ENCODE measurements at places on chromosomes 11 and 22.

- DNase-seq = no peak
Measured at GRCh38 chr11:122883646-122883979, 1.1 kb downstream of the JHY start.

GRCh38 chr11:44726283-44727113 is at the start of gene TSPAN18:
Gene TSPAN18 (plus strand): TSS chr11:44726962. CDS start chr11:44906417, 179,455 bp downstream.
- DNase-seq = no peak

GRCh38 chr11:3971756-3972404 is 116.4 kb downstream of the STIM1 start:
- no peak for DNase-seq

DNA sequence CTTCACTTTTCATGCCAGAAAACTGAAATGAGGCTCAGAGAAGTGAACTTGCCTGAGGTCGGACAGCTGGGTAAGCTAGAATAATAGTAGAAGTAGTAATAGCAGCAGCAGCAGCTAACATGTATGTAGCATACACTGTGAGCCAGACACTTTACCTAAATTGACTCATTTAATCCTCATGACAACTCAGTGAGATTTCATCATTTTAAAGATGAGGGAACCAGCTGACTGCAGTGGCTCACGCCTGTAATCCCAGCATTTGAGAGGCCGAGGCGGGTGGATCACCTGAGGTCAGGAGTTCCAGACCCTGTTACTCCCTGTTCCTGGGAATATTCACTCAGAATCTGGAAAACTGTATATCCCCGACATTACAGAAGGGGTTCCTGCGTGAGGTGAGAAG is 154.5 kb downstream of the DBX1 start:
- no peak for DNase-seq

GRCh38 chr11:86636275-86636674 is 36.1 kb downstream of the ME3 start:
- DNase-seq = no peak

- DNase-seq = no peak
Measured at GRCh38 chr11:5703741-5704536, 14.3 kb downstream of the TRIM22 start.

DNA sequence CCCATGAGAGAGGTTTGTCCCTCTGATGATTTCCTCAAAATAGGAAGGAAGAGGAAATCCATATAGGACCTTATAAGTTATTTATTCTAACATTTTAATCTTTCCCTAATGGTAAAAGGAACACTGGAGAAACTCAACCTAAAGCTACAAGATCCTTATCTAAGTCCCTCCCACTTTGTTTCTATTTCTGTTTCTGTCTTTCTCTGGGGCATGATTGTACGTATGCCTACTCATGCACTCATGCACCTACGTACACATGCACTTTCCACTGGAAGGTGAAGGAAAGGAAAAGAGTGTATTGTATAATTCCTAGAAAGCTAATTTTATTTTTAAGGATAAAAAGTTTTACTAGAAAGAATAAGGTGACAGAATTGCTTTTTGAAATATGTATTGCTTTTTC is 125.0 kb downstream of the RAB38 start:
- DNase-seq = no peak

GRCh38 chr11:111736181-111736590 is 30.0 kb downstream of the PPP2R1B start:
- no peak for DNase-seq

DNA sequence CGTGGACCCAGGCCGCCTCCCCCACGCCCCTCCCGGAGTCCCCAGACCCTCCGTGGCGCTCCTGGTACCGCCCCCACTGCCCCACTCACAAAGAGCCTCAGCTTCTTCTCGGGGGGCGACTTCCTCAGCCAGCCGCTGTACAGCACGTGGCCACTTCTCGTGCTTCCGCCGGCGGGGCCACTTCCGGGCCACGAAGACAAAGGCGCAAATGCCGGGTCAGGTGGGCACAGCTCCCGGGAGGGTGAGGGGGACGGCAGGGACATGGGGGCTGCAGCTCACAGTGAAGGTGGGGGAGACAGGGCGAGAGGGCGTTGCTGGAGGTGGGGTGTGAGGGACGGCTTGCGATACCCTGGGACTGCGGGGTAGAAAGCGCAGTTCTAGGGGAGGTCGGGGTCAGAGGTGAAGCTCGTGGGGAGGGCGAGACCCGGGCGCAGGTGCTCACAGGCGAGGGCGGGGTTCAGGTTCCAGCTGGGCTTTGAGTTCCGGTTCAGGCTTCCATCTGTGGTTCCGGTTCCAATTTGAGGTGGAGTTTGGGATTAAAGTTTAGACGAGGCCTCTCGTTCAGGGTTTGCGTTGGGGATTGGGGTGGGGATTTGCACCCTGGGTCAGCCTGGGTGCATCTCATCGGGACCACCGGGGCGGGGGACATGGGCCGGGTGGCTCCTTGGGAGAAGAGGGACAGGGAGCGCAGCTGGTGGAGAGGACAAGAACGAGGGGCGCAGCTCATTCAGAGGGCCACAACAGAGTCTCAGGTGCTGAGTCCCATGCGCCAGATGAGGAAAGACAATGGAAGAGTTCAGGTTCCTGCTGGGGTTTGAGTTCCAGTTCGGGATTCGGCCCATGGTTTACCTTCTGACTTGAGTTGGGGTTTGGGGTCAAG is at the start of gene GAB4:
Gene GAB4, minus strand, starts transcription at position 371 of the 880 bp plus-strand sequence. Its CDS starts 108 bp downstream, at position 263.
- DNase-seq = no peak

- DNase-seq = no peak
Measured at GRCh38 chr11:18314784-18315523, 7.0 kb downstream of the HPS5 start.

DNA sequence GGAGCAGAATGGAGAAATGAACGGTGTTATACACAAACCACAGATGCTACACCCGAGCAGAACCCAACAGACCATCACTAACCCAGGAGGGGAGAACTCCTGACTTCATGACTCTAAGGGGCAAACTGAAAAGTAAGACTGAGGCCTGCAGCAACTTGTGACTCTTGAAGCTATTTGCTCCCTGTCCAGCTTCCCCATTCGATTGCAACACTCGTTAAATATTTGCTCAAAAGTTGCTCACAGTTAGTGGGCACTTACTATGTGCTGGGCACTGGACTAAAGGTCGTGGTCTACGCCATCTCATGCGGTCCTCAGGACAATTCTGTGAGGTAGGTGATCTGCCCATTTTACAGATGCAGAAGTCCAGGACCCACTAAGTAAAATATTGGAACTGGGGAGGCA is 9.5 kb upstream of the ADA2 start:
- no peak for DNase-seq

DNA sequence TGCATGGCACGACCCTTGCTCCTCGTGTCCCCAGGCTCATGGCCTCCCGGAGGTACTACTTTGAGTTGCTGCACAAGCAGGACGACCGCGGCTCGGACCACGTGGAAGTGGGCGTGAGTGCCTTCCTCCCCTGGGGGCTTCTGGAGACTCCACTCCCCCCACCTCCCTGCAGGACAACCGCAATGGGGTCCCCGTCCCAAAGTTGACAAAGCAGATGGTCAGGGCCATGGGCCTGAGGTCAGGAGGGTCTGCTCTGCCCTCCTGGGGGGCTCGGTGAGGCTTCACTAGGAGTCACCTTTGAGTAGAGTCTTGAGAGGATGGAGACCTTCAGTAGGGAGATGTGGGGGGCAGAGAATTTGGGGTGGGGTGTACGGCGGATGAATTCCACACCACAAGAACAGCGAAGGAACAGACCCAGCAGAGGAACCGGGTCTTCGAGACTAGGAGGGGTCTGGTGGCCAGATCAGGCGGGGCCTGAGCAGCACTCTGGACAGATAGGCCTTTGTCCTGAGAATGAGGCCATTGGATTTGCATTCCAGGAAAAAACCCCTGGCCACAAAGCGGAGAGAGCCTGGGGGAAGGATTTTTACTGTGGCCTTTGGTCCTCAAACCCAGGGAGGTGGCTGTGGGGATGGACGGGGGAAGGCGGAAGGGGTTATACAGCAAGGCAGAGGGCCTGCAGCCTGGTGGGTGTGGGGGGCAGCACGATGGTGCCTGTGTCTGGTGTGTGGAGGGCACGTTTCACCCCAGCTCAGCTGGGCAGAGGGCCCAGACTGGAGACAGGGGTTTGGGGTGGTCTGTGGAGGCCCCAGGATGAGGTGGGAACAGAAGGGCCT is 4.6 kb downstream of the B4GALNT4 start:
- DNase-seq = no peak

DNA sequence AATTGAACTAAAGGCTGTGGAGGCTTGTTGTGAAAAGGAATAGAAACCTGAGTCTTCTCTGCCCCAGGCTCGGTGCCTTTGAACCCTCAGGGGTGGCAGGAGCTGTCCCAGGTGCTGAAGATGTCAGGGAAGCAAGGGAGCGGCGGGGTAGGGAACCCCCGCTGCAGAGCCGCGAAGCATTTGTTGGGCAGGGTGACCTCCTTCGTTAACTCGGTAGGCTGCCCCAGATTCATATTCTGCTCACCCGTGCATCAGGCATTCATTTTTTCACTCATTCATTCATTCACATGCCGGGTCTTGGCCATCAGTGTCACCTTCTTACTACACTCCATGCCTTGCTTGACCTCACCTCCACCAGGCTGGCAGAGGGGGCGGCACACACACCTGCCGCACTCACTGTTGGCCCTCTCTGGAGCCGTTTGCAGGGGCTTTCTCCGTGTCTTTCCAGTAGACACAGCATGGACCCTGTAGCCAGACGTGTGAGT is 618.9 kb downstream of the BRD1 start:
- no peak for DNase-seq

- DNase-seq = no peak
Measured at GRCh38 chr11:103222806-103223205, 113.6 kb downstream of the DYNC2H1 start.

GRCh38 chr22:17476838-17477237 is 86.5 kb upstream of the SLC25A18 start:
- DNase-seq = no peak

GRCh38 chr11:22749536-22749935 is 80.1 kb downstream of the SVIP start:
- DNase-seq = no peak

GRCh38 chr11:96012086-96012824 is 88.3 kb upstream of the MTMR2 start:
- DNase-seq = no peak

- peak; percentile 80 for DNase-seq
Measured at GRCh38 chr11:75429902-75430713, 2.9 kb downstream of the KLHL35 start.

DNA sequence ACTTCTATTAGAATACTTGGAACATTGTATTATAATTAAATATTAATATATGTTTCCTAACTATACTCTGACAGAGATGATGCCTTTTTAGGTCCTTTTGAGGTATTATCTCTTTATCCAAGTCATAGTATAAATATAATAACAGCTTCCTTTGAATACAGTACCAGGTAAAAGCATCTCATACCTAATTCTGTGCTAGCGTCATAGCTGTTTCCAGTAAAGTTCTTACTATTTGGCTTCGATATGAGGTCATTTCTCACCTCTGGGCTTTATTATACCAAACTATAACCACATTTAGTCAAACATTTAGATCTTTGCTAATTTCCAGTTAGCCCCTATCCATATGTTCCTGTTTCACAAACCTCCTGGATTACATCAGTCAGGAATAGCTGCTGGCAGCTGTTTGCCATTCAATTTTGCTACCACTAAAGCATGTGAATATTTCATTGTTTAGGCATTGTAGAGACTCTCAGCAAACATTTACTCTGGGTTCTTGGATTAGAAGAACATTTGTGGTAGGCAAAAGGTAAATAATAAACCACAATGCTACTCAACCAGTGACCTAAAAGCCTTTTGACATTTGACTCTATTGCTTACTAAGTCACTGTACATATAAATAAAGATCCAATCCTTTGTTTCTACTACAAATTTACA is 255.1 kb downstream of the TTC28 start:
- no peak for DNase-seq

DNA sequence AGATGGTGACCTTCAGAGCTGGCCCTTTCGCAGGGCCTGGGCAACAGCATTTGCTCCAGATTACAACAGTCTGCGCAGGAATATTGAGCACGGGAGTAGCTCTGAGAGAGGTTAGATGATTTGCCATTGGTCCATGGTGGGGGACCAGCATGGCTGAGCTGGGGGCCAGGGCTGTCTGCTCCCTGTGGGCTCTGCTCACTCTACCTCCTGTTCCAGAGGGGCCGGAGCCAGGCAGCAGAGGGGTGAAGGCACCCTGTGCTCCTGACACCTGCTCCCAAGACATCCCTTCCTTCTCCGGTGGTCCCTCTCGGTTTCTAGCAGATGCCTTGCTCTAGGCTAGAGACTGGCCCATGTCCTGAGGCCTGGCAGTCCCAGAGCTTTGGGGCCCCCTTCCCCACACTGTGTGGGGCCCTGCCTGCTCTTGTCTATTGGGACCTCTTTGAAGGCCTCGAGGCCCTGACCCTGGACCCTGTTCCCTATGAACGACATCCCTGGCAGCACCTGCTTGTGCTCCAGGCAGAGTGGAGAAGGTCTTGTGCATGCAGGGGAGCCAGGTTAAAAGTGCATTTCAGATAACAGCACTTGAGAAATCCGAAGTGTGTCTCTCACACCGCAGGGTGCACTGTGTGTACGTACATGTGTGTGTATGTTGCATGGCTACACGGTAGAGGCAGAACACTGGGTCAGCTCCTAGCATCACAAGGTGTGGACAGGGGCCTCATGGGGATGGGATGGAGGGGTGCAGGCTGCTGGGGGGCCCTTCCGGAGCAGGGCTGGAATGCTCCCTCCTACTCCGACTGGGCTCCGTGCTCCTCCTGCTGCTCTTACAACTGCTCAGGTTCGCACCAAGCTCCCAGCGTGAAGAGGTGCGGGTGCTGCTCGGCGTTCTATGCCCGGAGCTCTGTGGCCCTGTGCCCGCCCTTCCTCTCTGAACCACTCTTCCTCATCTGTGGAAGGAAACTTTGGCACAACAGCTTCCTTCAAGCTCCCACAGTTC is 123.3 kb upstream of the B3GAT1 start:
- DNase-seq = no peak
